ENCODE measurements at places on chromosomes 3 and 15.

DNA sequence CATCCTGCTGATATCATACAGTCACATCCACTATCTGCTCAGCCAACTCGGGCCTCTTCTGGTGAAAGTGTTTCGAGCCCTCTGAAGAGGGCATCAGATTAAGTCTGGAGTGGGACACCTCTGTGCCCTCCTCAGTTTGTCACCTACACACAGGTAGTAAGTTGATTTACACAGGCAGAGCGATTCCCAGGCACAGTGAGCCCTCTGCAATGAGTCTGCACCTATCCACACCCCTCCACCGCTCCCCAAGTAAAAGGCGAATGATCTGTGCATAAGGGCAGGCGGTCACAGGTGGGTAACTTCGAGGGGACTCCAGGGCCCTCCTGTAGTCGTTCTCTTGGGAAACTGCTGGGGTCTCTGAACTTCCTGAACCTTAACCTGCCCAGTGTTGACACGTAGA is 152.0 kb downstream of the ATP10A start:
- no peak for DNase-seq

DNA sequence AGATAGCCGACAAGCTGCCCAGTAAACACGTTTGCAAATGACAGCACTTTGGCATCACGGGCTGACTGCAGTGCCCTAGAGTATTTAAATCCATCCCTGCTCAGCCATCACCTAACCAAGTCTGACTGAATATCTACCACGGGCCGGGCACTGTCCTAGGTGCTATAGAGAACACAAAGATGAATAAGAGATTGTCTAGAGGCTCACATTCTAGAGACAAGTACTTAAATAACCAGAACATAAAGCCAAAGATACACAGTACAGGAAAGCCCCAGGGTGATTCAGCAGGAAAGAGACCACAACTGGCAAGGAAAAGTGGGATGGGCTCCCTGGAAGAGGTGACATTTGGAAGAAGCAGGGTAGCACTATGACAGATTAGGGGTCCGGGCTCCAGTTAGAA is 103.5 kb downstream of the MYLK start:
- DNase-seq: no peak

- no peak for DNase-seq
Observed at GRCh38 chr3:60228823-60229222, 1022.4 kb downstream of the FHIT start.

DNA sequence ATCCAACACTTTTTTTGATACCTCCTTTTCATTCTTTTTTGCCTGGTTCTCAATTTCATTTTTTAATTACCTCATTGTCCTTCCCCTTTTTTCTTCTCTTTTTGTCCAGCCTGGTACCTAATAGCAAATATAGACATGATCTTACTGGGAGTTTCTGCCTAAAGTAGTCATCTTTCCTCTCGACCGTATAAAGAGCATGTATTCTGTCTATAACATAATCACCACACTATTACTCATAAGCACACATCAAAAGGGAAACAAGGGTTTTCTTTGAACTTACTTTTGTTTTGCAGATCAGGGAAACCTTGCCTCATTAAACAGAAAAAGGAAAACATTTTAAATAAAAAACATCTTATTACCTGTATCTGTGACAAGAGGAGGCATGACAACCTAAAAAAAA is 33.0 kb downstream of the FAM98B start:
- no peak for DNase-seq

DNA sequence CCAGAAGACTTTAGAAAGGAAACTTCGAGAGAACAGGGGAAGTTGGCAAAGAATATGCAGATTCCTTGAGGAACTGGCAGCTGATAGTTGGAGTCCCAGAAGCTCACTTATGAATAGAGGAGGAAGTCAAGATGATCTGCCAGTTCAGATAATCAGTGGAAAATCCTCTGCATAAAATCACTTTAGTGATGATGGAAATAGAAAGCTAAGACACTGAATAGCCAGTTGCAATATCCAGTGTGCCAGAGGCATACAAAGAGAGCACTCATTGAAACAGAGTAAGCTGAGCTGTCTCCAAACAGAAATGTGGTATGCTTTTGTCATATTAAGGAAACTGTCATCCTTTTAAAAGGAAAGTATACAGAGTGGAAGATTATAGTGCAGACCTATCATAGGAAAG is 1207.6 kb downstream of the OTOL1 start:
- DNase-seq: no peak

GRCh38 chr3:151918253-151919029 is 45.0 kb downstream of the SUCNR1 start:
- no peak for DNase-seq

DNA sequence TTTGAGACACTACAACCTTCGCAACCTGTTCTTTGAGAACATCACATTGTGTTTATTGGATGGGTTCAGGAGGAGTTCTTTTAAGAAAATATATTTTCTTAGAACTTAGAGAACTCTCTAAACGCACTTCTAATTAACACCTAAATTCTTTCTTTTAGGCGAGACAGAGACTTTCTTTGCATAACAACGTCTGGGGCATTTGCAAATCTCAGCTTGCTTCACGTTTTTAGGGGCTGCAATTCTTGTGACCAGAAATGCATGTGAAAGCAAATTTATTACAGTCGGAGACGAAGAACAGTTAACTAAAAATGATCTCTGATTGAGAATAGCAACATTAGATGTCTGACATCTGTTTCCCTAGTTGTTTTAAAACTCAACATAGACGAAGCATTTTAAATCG is 568.3 kb upstream of the ZNF717 start:
- no peak for DNase-seq

- no peak for DNase-seq
Observed at GRCh38 chr15:68667800-68668625, 89.2 kb downstream of the CORO2B start.

- DNase-seq: no peak
Observed at GRCh38 chr3:191136347-191136746, 62.7 kb upstream of the OSTN start.

- no peak for DNase-seq
Observed at GRCh38 chr15:40316931-40317330, 6.6 kb upstream of the INAFM2 start.

GRCh38 chr15:66938114-66938830 is 127.1 kb upstream of the SMAD3 start:
- no peak for DNase-seq

- no peak for DNase-seq
Observed at GRCh38 chr3:70111411-70111810, 111.9 kb downstream of the SAMMSON start.

DNA sequence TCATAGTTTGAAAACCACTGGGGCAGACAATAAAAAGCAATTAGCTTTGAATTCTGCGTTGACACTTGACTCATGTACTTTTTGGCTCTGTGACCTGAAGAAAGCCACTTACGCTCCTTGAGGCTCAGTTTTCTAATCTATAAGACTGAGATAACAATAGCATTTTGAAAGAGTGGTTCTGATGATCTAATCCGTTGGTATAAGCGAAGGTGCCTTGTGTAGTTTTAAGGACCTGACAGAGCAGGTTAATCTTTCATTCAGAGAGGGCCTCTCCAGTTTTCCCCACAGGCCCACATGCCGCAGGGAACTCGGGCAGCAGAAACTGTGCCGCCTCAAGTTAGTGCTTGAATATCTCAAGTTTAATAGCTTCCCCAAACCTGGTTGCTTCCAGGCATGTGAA is 306.0 kb upstream of the GBE1 start:
- no peak for DNase-seq

GRCh38 chr15:57245130-57245529 is 131.2 kb upstream of the CGNL1 start:
- no peak for DNase-seq

DNA sequence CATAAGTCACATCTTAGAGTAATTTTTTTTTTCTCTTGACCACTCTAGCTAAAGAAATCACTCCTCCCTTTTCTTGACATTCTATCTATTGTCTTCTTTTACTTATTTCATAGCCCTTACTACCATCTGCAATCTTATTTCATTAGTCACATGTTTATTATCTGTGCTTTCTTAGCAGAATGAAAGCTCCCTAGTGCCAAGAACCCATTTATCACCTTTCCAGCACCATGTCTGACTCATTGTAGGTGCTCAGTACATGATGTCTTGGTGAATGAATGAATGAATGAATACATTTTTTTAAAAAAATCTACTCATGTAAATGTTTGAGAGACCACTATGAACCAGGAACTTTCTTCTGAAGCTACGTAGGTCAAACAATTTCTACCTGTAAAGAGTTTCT is 157.2 kb downstream of the CADPS start:
- no peak for DNase-seq

DNA sequence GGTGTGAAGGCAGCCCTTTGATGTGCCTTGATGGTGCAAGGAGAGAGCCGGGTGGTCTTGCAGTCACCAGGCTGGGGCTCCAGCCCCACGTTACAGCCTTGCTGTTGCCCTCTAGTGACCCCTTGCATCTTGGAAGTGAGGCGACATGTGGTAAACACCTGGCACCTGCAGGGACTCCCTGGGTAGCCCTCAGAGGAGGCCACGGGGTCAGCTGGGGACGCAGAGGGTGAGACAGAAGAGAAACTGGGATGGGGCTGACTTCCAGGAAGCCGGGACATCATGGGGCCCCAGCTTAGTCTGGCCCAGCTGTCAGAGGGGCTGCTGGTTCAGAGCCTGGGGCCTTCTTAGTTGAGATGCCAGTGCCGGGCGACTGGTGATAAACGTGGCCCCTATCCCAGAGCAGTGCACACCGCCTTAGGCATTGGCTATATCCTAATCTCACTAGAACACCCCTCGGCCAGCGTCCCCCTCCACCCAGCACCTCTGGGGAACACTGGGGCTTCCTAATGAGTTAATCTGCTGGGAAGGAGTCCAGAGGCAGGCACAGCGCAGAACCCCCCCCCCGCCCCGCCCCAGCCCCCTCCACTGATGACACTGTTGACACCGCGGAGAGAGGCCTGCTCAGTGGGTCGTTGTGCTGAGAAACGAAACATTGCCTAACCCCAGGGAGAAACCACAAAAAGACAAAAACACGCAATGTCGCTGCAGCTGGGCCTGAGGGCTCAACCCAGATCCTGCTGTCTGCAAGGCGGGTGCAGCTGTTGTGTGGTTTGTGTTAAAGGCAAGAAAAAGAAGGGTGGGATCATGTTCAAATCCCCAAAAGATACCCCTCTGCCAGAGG is 60.5 kb upstream of the KLF13 start:
- peak; percentile 51 for DNase-seq

- no peak for DNase-seq
Observed at GRCh38 chr3:15097891-15098290, 1.1 kb downstream of the RBSN start.

GRCh38 chr15:79311901-79312553 is 1.1 kb downstream of the TMED3 start:
- DNase-seq: no peak

- DNase-seq: no peak
Observed at GRCh38 chr15:66716656-66717020, 14.6 kb downstream of the SMAD6 start.

DNA sequence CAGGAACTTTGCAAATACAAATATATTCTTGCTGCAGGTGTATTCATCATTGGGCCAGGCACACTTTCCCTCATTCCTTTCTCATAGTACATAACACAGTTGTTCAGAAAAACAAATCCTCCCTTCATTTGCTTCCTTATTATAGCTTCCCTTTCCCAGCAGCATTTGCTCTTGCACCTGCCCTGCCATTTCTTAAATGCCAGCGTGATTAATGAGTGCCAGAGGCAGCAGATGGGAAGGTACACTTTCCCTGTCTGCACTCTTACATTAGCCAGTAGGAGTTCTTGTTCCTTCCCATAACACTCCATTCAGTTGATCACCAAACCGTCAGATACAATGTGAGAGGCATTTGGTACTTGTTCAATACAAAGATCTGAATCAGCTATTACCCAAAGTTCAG is 128.5 kb upstream of the GAP43 start:
- no peak for DNase-seq

- DNase-seq: no peak
Observed at GRCh38 chr3:71647751-71648150, 64.2 kb upstream of the FOXP1 start.

GRCh38 chr15:47570881-47571640 is 146.2 kb upstream of the SEMA6D start:
- DNase-seq: no peak

DNA sequence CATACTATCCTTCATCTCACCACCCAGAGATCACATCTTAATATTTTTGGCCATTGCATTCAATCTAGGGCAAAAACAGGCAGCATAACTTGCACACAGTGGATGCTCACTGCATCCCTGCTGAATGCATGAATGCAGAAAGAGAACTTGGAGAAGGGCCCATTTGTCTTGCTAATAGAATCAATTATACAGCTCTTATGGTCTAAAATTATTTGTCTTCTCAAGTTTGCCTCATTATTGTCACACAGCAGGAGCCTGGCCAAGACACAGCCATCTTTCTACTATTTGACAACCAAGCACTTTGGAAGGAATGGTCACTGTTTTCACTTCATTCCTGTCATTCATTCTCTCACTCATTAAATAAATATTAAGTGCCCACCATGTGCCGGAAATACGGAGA is 1.2 kb upstream of the ARHGEF26 start:
- no peak for DNase-seq

- no peak for DNase-seq
Observed at GRCh38 chr3:112471596-112472325, 27.5 kb downstream of the BTLA start.

GRCh38 chr3:138948371-138949001 is 1.5 kb downstream of the FOXL2NB start:
- DNase-seq: no peak

DNA sequence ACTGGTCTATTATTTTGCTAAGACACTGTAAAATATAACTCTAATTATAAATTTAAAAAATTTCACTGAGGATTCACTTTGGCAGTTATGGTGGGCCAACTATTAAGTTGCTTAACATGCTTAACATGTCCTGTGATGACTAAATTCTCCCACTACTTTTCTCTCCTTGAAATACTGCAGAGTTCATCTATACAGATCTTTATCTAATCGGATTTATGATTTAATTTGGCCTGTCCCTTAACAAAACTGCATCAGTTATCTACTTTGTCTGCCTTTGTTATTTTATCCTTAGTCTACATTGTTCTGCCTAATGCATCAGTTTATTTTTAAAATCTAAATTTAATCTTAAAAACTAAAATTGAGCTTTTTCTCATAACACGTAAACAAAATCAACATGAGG is 26.4 kb downstream of the CD96 start:
- no peak for DNase-seq

DNA sequence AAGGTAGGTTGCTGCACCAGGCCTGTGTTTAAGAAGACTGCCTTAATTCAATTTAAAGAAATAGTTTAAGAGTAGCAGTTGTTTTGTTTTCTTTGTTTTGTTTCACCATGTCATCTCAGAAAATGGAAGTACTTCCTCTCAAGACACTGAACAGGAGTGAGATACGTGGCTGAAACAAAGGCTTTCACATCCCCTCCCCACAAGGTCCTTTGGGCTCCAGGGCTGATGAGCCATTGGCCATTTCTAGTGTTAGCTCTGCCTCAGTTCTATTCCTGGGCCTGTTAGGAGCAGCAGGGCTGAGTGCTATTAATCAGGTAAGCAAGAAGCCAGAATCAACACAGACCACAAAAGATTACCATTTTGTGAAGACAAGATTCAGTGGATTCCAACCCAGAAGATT is 132.8 kb downstream of the KCNAB1 start:
- no peak for DNase-seq

GRCh38 chr3:143167969-143168854 is 48.6 kb downstream of the CHST2 start:
- no peak for DNase-seq

GRCh38 chr3:78025916-78026315 is 986.0 kb downstream of the ROBO2 start:
- no peak for DNase-seq
